ENCODE measurements at places on chromosomes 5 and 9.

GRCh38 chr5:93995126-93995621 is 253.8 kb upstream of the POU5F2 start:
- no peak for DNase-seq

GRCh38 chr5:43564289-43564850 is 7.5 kb upstream of the PAIP1 start:
- no peak for DNase-seq

- no peak for DNase-seq
These were observed 167.5 kb downstream of the INSYN2B start for GRCh38 chr5:169812786-169813185.

GRCh38 chr5:155726267-155726666 is 600.7 kb upstream of the SGCD start:
- DNase-seq = no peak

Data from prostate gland (tissue), 2 donors.